Activated T-cell treated with anti-CD3 and anti-CD28 coated beads for 48 hours (primary cell): ENCODE measurements at places on chromosomes 12 and 14.

DNA sequence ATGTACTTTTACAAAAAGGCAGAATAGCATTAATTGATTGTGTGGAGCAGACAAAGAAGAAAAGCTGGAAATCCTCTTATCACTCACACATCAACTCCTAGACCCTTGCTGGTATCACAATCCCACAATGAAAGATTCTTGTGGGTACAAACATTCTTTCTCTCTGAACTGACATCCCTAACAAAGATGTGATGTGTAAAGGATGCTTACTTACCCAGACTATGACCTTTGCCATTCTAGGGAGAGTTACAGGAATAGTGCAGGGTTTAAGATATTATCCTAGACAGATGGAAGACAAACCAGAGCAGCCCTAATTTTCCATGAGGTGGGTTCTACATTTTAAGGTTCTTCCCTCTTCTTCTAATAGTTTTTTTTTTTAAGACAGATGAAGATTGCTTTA, 60.4 kb upstream of the SLC6A15 start:
- DNase-seq: no peak

- DNase-seq: no peak
These were observed 59.1 kb downstream of the DIO2 start for GRCh38 chr14:80152166-80152565.

DNA sequence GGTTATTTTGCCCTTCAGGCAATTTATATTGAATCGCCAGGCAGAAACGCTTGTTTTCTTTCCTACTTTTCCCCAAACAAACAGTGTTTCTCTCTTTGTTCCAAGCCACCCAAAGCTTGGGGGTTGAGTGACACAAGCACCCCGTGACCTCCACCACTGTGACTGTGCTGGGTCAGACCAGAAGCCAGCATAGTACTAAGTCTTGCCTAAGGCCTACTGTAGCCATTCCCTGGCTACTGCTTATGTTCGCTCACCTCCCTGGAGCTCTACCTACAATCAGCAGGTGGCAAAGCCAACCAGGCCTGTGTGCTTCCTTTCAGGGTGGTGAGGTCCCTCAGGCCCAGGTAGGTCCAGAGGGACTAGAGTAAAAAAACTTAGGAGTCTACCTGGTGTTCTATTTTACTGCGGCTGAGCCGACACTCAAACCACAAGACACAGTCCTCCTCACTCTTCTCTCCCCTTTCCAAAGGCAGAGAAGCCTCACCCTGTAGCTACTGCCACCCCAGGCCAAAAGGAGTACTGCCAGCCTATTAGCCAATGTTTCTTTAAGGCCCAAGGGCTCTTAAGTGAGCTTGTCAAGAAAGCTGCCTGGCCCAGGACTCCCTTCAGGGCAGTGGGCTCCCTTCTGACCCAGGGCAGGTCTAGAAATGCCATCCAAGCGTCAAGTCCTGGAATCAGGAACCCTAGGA, 411.8 kb upstream of the MIS18BP1 start:
- no peak for DNase-seq

DNA sequence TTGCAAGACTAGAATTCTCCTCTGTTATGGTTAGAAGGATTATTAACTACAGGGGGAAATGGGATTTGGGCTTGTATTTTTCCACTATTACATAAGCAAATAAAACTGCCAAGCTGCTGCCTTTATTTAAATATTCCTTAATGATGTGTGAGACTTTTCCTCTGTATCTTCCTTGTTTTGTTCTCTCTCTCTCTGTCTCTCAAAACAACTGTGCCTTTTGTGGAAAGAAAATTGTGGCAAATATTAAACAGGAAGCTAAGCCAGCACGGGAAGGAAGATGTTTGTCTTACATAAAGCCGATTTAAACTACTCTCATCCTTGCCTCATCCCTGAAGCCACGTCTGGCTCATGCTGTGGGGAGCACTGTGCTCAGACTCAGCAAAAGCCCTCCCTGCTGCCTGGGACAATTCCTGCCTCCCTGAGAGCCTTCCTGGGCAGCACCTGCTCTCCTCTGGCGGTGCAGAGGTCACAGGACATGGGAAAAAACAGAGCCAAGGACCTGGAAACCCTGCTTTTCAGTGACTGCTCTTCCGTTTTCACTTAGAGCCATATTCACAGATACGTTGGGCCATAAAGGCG, 237.2 kb downstream of the SLC15A4 start:
- no peak for DNase-seq

DNA sequence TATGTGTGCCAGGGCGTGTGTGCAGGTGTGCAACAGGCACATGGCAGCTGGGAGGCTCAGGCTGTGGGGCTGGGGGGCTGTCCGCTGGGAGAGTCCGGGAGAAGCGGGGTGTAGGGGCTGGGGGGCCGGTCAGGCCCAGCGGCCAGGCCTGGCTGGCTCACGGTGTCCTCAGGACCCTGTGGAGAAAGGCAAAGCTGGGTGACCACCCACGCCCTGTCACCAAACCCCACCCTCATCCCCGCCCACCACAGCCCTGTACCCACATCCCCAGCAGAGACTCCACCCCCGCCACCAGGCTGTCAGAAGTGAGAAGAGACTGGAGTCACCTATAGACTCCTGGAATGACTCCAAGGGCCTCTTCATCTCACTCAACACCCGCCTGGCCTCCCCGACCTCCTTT, 85.3 kb downstream of the SCARB1 start:
- DNase-seq: peak; percentile 36

DNA sequence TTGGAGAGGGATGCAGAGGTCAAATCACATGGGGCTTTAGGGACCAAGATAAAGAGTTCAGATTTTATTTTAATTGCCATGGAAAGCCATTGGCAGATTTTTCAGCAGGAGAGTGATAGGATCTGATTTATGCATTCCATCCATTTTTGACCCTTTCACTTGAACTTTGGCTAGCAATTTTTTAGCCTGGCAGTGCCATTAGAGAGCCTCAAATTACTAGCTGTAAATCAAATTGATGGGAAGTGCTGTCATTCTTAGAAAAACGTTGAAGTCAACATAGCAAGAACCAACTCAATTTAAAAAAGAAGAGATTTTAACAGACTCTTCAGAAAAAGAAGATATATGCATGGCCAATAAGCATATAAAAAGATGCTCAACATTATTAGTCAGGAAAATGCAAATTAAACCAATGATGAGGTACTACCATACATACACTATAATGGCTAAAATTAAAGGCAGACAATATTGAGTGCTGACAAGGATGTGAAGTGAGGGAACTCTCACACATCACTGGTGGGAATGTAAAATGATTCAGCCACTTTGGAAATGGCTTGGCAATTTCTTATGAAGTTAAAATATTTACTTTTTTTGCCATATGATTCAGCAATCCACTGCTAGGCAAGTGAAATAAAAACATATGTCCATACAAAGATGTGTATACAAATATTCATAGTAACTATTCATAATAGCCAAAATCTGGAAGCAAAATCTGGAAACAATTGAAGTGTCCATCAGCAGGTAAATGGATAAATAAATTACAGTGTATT, 89.7 kb downstream of the PTCSC3 start:
- DNase-seq: no peak

DNA sequence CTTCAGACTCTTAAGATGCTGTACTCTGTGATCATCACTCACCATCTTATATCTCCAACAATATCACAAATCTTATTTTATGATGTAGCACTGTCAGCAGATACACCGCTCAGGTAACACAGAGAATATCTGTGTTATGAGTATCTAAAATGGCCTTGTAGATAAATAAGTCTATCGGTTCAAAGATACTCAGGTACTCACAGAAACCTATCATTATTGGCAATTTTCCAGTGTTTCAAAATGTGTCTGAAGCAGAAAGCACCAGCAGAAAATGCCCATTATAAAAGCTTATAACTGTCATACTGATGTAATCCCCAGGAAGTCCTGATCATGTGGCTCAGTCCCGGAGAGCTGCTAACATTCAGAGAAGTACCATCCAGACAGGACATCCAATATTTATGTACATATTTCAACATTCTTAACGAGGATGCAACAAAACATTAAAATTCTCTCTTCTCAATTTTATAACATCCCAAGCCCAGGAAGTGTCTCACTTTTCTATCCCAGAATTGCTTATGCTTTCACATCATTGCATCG, 190.7 kb upstream of the LMNTD1 start:
- no peak for DNase-seq

GRCh38 chr14:58662018-58662417, 24.3 kb downstream of the DACT1 start:
- no peak for DNase-seq

- DNase-seq: no peak
These were observed 46.0 kb downstream of the CACNA2D4 start for GRCh38 chr12:1872448-1872847.

DNA sequence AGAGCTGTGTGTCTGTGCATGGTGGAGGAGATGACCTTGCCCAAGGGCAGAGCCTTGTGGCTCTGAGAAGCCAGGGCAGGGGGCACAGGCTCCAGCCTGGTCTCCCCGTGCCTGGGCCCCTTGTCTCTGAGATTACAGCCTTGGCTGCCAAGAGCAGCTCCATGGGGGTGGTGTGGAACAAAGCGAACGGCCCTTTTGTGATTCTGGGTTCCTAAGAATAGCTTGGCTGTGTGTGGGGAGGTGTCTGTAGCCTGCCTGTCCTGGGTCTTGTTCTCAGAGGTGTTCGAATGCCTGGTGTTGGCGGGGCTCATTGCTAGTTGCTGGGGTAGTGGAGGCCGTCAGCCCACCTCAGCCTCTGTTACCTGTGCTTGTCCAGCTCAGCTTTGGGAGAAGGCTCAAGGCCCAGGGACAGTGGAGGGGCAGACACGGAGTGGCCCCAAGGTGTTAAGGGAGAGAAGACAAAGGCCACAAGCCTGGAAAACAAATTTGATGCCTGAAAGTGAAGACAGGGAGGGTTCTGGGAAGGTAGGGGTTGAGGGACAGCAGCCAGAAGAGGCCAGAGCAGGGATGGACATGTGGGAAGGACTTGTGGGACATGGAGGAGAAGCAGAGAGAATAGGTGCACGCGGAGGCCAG, 7.4 kb upstream of the MYH7 start:
- no peak for DNase-seq

GRCh38 chr14:45290547-45290946, 37.5 kb upstream of the MIS18BP1 start:
- no peak for DNase-seq
